ENCODE measurements at places on chromosomes 13 and 19.

DNA sequence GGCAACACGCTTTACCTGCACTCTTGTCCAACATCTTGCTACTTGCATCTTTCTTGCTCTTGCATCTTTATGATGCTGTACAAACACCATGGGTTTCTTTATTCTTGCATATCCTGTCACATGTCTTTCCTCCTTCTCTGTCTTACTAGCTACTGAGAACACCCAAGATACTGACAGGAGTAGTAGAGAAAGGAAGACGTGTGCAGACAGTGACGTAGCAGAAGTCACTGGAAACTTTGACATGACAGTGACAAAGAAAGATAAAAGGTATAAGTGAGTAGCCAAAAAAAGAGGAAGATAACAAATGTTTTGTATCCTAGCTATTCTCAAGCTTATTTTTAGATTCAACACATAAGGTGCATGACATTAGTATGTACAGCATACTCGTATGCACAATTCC is 34.2 kb downstream of the TRPC4 start:
- DNase-seq = no peak

- DNase-seq = no peak
These were observed 7.2 kb downstream of the VASP start for GRCh38 chr19:45514376-45515051.

GRCh38 chr19:46623915-46624502 is 880 bp downstream of the PTGIR start:
- no peak for DNase-seq

DNA sequence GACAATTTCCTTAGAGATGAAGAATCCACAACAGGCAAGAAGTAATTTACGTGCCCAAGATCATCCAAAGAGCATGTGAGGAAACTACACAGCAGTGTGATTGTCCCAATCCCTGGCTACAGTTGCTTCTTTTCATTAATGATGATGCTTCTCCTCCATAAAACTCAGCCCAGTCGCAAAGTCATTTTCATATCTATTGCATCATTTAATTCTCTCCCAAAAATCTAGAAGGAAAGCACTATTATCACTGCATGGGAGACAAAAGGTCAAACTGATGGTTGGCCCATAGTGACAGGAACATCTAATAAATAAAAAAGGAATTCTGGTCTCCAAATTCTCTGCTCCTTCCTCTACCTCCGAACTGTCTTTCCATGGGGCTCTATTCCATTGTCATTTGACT is 103.5 kb upstream of the SERP2 start:
- DNase-seq = no peak

DNA sequence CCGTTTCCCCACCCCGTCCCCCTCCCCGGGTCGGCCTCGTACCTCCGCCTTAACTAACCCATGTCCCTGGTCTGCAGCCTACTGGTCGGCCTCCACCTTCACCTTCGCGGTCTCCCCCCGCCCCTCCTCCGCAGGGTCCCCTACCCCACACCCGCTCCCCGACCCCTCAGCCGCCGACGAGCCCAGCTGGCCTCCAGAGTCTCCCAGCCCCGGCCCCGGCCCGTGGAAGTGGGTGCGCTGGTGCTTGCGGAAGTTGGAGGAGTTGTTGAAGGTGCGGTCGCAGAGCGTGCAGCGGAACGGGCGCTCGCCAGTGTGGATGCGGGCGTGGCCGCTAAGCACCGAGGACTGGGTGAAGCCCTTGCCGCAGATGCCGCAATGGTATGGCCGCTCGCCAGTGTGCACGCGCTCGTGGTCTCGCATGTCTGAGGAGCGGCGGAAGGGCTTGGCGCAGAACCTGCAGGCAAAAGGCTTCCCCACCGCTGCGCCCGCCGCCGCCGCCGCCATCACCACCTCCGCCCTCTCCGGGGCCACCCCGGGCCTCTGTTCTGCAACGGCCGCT is 2.6 kb downstream of the ZNF784 start:
- DNase-seq = no peak

DNA sequence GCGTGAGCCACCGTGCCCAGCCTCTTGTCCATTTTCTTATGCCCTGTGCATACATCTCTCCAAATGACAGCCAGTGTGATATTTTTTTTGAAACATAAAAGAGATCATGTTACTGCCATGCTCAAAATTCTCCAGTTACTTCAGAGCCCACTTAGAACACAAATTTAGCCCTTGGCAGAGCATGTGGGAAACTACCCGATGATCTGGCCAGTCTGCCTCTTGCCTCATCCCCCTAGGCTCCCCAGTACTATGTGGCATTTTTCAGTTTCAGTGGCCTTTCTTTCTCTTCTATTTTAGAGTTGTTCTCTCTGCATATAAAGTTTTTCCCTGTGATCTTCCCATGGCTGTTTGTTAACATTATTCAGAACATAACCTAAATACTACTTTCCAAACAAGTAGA is 323.0 kb downstream of the GPC5 start:
- no peak for DNase-seq

- DNase-seq = no peak
These were observed 41.4 kb downstream of the COL4A2 start for GRCh38 chr13:110348309-110349105.

DNA sequence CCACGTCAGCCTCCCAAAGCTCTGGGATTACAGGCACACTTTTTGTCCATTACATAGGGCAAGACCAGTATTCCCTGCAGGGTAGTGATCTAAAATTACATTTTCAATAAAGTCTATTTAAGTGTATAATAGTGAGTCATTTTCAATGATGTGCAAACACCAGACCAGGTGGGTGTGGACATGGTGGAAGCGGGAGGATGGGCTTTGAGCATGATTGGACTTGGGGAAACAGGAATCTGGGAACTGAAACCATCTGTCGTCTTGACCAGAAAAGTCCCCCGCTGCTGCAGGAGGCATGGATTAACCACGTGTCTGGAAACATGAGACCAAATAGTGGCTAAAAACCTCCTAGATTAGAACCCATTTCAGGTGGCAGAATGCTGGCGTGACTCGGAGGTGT is 4.9 kb downstream of the FXYD3 start:
- no peak for DNase-seq

DNA sequence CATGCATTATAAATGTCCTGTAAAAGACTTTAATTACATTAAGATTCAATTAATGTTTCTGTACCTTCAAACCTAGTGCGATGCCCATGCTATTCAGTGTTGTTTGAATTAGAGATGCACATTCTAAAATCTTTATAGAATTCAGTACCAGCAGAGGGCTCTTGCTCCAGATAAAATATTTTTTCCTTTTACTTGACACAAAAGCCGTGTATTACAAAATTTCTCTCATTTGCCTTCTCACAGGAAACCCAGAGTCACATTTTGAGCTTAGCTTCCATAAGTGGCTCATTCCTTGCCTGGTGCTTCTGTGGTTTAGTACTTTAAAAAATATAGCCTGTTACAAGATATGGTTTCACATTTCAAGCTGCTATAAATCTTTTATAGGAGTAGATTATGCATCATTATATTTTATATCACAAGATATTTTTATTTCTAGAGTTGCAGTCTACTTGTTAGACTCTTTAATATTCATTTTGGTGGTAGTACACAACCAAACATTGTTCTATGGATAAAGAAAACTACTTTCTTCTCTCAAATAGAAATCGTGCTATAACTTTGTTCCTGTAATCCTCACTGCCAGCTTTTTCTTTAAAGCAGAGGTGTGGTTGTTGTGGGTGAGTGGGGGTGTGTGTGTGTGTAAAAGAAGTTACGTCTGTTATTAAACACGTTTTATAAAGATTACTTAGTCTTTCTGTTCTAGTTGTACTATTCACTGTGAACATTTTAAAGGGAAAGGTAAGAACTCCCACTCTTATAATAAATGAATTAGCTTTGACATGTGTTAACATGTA is 101.4 kb downstream of the RNF17 start:
- DNase-seq = no peak

DNA sequence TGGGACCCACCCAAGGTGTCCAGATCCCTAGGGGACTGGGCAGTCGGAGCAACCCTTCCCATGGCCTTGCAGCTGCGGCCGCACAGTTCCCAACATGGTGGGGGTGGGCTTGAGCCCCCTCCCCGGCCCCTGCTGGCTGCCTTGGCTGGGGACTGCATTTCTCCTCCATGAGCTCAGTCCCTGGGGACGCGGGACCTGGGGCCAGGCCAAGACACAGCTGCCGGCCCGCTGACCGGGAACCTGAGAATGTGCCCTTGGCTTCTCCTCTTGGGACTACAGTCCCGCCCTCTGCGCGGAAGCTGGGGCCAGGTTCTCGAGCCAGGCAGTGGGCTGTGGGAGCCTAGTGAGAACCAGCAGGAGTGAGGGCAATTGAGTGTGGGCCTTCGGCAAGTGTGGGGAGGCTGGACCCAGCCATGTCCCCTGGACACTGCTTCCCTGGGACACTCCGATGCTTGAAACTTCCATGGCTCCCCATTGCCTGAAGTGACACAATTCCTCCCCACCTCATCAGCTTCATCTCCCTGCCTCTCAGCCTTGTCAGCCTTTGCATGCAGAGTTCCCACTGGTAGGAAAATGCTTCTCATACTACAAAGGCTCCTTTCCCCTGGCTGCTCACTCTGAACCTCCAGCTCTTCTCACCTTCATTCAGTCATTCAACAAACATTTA is 13.1 kb upstream of the NOTCH3 start:
- DNase-seq = no peak

GRCh38 chr13:101712026-101712348 is 259.5 kb downstream of the ITGBL1 start:
- DNase-seq = no peak

DNA sequence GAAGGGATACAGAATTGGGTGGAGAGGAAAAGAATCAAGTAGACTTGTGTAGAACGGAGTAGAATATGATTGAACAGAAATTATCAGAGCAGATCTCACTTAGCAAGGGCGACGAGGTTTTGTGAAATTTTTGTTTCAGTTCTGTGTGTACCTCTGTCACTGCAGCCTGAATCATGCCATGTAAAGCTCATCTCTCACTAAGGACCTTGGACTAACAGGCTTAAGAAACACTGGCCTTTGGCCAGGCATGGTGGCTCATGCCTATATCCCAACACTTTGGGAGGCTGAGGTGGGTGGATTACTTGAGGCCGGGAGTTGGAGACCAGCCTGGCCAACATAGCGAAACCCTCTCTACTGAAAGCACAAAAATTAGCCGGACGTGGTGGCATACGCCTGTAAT is 62.6 kb downstream of the MYH14 start:
- no peak for DNase-seq

- no peak for DNase-seq
These were observed 906 bp downstream of the FXYD5 start for GRCh38 chr19:35155441-35155840.

- no peak for DNase-seq
These were observed 35.0 kb upstream of the PNMA8B start for GRCh38 chr19:46530636-46531035.

DNA sequence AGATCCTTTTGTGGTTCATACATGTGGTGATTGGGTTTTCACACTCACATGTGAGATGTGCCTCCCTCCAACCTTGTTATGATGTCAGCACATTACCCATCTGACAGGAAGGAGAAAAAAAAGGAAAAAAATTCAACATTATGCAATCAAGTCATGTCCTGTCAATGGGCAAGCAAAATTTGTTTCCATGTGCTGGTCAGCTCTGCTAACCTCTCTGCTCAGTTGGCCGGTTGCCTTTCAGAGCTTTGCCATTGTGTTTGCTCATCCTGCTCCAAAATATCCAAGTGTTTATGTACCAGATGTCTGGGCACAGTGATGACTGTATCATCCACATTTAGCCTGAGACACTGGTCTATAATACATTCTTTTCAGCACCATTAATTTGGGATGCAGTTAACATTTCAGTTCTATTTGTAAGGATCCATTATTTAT is 27.0 kb upstream of the METTL21C start:
- no peak for DNase-seq

DNA sequence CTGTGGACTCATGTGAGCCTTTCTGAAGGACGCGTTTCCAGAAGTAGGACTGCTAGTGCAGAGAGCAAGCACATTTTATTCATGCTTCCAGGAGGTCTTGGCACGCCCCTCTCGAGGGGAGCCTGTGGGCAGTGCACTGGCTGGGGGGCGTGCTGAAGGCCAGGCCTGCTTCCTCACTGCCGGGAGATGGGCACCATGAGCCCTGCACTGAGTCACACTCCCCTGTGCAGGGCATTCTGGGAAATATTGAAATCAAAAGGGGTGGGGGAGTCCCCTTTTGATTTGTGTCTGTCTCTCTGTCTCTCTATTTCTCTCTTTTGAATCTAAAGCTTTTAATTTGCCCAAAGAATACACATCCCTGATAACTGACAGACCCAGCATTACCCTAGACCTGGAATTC is 34.0 kb downstream of the DPF1 start:
- DNase-seq = no peak

- DNase-seq = no peak
These were observed 7.9 kb upstream of the WBP4 start for GRCh38 chr13:41053384-41053826.

DNA sequence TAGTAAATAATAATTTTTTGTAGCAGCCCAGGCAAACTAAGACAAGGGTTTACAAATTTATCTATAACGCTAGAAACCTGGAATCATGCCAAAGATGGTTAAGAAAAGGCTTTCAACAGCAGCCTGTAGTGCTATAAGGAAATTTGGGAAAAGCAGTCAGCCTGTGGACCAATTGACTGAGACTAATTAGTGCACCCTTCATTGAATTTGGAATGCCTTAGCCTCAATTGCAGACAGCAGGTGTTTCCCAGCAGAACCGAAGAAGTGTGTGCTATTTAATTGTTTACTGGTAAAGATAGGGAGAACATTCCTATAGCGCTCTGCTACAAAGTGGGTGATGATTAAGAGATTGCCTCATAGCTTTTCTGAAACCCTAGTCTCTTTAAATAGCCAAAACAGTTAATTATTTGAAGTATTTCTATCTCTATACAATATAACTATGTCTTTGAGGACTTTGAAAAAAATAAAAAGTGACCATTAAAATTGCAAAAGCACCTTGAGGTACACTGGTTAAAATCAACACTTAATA is 1884.3 kb upstream of the PCDH20 start:
- DNase-seq = no peak

DNA sequence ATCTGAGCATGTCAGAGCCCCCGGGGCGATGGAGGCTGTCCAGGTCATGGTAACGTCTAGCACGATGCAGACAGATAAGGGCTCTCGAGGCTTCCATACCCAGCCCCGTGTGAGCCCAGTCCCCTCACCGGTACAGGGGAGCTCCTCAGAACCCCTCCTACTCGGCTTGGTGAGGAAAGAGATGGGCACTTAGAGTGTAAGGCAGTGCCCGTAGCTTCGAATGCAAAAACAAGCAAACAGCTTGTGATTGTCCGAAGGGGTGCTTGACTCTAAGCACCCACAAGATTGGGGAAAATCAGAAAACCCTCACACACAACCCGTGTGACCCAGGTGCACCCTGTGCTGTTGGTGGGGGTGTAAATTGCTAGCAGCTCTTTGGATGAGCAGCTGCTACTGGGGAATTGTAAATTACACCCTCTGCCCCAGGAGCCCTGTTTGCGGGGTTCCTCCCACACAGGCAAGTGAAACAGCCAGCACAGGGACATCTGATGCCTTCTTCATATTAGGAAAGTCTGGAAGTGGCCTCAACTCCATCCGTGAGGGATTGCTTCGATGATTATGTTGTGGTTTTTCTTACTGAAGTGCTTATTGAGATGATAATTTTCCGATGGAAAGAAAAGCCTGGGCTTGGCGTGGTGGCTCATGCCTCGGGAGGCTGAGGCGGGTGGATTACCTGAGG is 918 bp upstream of the PSPN start:
- no peak for DNase-seq

- DNase-seq = no peak
These were observed 62.0 kb downstream of the ZNF100 start for GRCh38 chr19:21705393-21705792.

All from kidney (tissue), 22 donors.